ENCODE measurements at places on chromosomes 16 and 17.
A peak's percentile ranks its signal among the peaks of the same experiment; 100 is the strongest.

GRCh38 chr17:80154166-80154565 lies 7.2 kb upstream of the EIF4A3 start:
- DNase-seq: no peak

DNA sequence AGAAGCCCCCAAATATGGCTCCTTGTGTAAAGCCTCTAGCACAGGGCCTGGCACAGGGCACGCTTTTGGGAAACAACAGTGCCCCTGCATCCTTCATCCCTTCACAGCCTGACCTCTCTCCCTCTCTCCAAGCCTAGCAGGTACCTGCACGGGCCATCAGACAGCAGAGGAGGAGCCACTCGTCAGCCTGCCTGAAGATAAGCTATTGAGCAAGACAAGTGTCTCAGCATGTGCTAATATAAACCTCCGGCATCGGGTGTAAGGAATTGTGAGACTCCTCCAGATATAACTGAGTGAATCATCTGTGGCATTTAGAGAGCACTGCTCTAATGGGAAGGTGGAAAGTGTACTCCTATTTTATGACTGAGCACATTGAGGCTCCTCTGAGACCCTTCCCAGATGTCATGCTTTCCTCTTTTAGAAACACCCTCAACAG lies 38.3 kb downstream of the TBX4 start:
- no peak for DNase-seq

GRCh38 chr16:3748307-3748706 lies 31.0 kb upstream of the TRAP1 start:
- no peak for DNase-seq

DNA sequence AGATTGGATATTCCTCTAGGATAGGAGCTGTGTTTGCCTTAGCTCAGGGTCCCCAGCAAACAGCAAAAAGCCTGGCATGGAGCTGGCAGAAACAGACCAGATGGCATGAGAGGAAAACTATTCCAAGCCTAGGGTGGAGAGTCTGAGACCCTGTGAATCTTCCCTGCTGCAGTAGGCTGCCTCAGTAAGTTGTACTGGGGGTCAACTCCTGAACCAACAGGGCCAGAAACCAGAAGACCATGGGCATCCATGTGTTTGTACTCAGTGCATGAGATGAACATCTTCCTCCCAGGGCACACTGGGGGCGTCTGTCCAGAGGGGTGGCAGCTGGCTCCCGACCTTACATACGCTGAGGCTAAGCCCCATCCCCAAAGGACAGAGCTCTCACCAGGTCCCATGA lies 214.4 kb downstream of the C16orf78 start:
- DNase-seq: no peak

DNA sequence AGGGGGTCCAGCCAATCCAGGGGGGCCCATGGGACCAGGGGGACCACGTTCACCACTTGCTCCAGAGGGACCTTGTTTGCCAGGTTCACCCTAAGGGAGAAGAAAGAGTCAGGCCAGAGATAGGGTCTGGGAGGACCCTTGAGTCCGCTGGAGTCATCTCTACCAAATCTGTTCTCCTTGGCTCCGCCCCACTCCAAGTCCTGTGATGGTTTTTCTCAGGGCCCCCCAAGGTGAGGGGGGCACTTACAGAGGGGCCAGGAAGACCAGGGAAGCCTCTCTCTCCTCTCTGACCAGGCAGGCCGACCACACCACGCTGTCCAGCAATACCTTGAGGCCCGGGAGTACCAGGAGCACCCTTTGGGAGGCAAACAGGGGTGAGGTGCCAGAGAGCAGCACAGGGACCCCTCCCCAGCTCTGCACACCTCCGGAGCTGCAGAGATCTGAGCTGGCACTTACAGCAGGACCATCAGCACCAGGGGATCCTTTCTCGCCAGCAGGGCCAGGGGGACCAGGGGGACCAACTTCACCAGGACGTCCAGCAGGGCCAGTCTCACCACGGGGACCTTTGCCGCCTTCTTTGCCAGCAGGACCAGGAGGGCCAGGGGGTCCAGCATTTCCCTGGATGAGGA lies 12.4 kb downstream of the COL1A1 start:
- no peak for DNase-seq

GRCh38 chr17:30552994-30553566 lies 75.9 kb downstream of the GOSR1 start:
- no peak for DNase-seq

DNA sequence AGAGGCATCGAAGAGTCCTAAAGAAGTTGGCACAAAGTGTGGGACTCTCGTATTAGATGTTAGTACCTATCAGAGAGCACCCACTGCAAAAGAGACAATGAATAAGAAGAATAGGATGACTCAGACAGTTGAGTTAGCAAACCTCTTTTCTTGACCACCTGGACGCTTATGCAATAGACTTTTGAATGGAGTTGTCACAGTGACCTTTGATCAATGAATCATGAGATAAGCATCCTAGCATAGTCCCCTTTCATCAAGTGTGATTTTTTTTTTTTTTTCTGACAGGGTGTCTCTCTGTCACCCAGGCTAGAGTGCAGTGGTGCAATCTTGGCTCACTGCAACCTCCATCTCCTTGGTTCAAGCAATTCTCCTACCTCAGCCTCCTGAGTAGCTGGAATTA lies 1417.9 kb upstream of the GOT2 start:
- DNase-seq: peak; percentile 89

GRCh38 chr17:39339272-39339671 lies 62.2 kb downstream of the FBXL20 start:
- DNase-seq: no peak

- no peak for DNase-seq
These were observed 4.5 kb downstream of the TMEM235 start for GRCh38 chr17:78235885-78236284.

DNA sequence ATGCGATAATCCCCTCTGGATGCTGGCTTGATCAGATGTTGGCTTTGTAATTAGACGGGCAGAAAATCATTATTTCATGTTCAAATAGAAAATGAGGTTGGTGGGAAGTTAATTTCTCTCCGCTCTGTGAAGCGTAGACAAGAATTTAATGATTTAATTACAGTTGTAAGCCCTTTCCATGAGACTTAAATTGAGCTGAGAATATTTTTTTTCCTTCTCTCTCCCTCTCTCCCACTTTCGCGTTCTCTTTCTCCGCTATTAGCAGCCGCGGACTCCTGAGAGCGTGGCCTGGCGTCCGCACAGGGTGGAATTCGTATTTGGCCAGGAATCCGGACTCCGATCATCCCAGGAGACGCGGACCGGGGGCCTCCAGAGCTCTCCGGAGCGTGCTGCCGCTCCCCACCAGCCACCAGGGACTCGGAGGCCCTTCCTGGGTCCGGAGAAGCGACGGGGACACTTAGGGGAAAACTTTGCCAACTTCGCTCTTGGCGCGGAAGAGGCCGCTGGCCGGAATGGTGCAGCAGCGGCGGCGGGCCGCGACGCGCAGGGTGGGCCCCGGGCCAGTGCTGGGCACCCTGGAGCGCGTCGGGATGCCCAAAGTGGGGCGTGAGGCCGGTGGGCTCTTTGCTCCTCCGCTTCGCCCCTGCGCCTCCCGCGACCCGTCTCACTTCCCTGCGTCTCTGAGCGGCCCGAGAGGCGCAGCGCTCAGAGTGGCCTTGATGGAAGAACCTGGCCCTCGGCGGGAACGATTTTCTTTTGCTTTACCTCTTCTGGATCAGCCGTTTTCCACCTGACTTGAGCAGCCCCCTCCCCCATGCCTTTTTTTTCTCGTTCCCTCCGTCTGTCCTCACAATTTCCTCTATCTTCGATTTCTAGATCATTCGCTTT lies 3.6 kb upstream of the IRX3 start:
- DNase-seq: no peak

- DNase-seq: no peak
These were observed 88.5 kb downstream of the ZFHX3 start for GRCh38 chr16:72959301-72959996.

- no peak for DNase-seq
These were observed 415 bp downstream of the XYLT1 start for GRCh38 chr16:17470182-17470907.

GRCh38 chr17:79750650-79751545 lies 20.2 kb downstream of the ENPP7 start:
- DNase-seq: peak; percentile 28

DNA sequence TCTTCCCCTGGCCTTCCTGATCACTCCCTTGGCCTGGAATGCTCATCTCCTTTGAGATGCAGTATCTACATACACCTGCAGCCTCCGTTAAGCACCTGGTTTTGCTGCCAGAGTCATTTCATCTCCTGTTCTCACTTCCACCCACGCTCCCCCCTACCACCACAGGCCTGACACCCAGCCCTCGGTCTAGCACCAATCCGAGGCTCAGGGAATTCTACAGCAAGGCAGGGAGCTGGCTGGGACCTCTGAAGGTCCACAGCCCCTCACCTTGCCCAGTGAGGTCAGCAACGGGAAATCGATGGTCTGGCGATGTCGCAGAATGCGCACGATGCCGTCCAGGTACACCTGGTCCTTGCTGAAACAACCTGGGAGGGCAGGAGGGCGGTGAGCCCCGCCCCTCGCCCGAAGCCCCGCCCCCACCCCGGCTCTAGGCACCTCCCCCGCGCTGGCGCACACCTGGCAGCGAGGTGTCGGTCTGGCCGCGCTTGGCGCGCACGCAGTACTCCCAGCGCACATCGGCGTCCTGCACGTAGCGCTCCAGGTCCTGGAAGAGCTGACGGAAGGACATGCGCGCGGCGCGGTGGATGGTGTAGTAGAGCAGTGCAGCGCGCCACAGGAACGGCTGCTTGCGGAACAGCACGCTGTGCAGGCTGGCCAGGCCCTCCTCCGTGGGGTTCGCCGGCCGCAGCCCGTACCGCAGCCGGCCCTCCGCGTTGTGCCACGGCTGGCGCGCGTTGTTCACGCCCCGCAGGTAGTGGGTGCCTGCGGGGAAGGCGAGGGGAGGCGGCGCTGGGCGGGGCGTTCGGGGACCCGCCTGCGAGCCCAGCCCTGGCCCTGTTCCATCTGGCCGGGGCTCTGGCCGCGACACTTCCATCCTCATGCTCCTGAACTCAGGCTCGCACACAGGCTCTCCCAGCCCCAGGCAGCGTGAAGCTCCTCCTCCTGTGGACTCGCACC lies 5.7 kb downstream of the MATCAP1 start:
- peak; percentile 94 for DNase-seq

GRCh38 chr17:19939993-19940721 lies 37.5 kb downstream of the AKAP10 start:
- no peak for DNase-seq

- DNase-seq: no peak
These were observed 169.3 kb downstream of the PARN start for GRCh38 chr16:14460726-14461125.

DNA sequence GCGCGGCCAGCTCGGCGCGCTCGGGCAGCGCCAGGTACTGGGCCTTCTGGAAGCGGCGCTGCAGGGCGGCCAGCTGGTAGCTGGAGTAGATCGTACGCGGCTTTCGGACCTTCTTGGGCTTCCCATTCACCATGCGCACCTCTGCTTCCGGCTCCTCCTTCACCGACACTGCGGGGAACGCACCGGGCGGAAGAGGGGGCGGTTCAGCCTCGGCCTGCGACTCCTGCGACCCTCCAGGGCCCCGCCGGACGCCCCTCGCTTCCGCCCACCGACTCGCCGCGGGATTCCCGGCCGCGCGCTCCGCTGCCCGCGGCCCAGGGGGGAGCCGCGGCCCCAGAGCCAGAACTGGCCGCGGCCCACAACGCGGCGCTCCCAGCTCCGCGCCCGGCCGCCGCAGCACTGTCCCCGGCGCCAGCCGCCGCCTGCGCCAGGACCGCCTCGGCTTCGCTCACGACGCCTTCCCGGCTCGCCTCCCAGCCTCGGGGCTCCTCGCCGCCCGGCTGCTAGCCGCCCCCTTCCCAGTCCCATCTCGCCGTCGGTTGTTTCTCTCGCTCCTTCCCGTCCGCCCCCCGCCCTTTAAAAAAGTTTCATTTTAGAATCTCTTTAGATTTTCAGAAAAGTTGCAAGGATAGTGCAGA lies 1.5 kb downstream of the DLX3 start:
- DNase-seq: no peak

GRCh38 chr16:49528866-49529288 lies 155.3 kb downstream of the C16orf78 start:
- DNase-seq: no peak

DNA sequence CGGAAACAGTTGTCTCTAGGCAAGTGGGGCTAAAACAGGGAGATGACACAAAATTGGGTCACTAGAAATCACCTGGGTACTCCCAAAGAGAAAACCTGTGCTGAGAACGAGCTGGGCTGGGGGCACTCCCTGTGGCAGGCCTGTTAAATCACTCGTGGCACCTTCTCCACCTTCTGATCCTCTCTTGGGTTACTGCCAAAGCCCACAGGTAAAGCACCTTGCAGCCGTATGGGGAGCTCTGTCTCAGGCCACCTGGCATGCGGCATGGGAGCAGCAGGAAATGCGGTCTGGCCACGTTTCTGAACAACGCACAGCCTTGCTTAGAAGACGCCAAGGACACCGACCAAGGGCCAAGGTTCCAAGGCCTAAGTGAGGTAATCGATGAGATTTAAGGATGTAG lies 21.5 kb upstream of the ICAM2 start:
- no peak for DNase-seq

- DNase-seq: peak; percentile 51
These were observed 45.8 kb upstream of the GSE1 start for GRCh38 chr16:85567101-85567866.

DNA sequence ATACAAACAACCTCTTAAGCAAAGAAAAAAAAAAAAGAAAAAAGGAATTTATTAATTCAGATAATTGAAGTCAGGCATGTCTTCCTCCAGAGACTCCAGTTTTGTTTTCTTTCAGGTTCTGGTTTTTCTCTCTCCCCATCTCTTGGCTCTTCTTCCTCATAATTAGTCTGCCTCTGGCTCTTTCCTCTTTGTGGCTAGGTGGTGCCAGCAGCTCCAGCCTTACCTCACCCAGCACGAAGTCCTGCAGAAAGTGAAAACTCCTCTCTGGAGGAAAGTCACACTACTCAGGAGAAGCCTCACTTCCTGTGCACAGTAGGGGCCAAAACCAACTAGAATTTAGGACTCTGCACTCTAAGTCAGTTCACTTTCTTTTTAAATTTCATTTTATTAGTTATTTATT lies 10.3 kb upstream of the NFAT5 start:
- DNase-seq: no peak

- no peak for DNase-seq
These were observed 11.4 kb upstream of the ITGA3 start for GRCh38 chr17:50044483-50044882.

GRCh38 chr17:6145946-6146345 lies 75.8 kb downstream of the WSCD1 start:
- DNase-seq: no peak

DNA sequence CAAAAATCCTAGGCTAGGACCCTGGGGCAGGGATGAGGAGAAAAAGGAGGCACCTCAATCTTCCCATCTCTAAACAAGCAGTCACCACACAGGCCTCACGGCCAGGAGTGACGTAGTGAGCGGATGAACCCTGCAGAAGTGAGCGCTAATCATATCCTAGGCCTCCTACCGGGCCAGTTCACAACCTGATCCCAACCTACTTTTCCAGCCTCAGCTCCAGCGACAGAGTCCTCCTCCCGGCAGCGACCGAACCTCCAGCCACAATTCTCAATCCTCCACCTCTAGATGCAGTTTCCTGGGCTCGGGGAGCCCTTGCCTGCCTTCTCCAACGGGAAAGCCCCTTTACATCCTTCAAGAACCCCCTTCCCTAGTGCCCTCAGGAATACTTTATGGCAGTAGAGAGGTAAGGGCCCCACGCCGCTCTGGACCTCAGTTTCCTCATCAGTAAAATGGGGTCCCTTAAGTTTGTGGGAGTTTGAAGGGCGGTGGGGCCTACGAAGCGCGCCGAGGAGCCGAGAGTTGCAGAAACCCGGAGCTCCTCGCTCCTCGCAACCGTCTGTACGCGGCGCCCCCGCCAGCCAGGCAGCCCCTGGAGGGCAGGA lies 1.4 kb downstream of the ZNF668 start:
- no peak for DNase-seq

GRCh38 chr16:20089246-20089965 lies 15.7 kb upstream of the GPR139 start:
- no peak for DNase-seq

- peak; percentile 83 for DNase-seq
These were observed at the start of gene KCNJ2 for GRCh38 chr17:70168977-70169708. Gene KCNJ2 (plus strand): TSS chr17:70169532. CDS start chr17:70175040, 5,508 bp downstream.
